Heart right ventricle (tissue), 16 donors: ENCODE measurements at places on chromosomes 16 and 17.

DNA sequence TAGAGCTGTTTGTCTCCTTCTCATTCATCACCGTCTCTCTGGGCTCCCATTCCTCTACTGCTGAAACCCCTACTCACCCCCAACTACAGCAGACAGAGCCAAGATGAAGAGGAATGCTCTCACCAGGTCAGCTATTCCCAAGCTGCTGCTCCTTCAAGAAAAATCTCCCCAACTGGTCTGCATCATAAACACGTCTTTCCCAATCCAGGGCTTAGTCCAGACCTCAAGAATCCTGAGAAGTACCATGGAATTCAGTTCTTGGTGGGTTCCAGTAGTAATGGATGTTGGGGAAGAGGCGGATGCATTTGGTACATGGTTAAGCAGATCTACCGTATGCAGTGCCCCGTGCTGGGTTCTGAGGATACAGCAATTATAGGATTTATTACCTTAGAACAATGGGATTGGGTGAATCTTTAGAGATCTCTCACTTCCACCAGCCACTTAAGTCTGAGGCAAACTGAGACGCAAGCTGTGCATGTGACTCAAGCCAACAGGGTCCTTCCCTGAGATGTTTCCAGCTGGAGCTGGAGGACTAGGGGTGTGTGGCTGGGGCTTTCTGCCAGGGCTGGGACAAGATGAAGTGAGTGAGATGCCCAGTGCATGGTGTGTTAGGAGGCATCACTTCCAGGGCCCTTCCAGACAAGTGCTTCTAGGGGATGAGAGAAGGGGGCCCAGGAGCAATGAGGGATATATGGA, 232.7 kb upstream of the CDH5 start:
- DNase-seq = no peak

- peak; percentile 42 for DNase-seq
Measured at GRCh38 chr17:37478187-37478586, 11.5 kb upstream of the DUSP14 start.

DNA sequence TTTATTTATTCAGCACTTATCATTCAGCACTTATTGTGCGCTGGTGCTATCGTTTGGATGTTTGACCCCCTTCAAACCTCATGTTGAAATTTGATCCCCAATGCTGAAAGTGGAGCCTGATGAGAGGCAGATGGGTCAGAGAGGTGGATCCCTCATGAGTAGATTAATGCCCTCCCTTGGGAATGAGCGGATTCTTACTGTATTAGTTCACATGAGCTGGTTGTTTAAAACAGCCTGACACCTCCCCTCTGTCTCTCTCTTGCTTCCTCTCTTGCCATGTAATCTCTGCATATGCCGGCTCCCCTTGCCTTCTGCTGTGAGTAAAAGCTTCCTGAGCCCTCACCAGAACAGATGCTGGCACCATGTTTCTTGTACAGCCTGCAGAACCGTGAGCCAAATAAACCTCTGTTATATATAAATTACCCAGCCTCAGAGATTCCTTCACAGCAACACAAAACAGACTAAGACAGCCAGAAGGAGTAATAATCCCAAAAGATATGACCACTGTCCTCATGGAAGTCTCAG, 111.1 kb downstream of the CACNG3 start:
- no peak for DNase-seq

DNA sequence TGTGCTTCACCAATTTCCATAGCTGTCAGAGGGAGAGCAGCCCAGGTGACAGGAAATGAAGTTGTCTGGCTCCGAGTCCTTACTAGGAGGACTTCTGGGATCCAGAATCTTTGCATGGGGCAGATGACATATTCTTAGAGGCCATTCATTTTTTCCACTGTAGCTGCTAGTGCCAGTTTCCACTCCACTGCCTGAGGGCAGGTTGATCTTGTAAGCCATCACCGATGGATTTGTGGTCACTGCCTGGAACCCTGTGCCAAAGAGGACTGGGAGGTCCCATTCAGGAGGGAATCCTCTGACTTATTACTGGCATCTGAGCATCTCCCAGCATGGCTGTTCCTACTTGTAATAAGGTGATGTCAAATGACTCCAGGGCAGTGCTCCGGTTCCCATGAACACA, 144.1 kb upstream of the KCNJ18 start:
- DNase-seq = no peak

GRCh38 chr17:45584092-45585036, 93.8 kb upstream of the PLEKHM1 start:
- DNase-seq = peak; percentile 47
